ENCODE measurements at places on chromosomes 12 and 14.
A peak's percentile ranks its signal among the peaks of the same experiment; 100 is the strongest.

GRCh38 chr14:26594756-26595545, 2.9 kb downstream of the NOVA1 start:
- DNase-seq, result no peak

GRCh38 chr14:26163761-26164160, 434.1 kb downstream of the NOVA1 start:
- no peak for DNase-seq

DNA sequence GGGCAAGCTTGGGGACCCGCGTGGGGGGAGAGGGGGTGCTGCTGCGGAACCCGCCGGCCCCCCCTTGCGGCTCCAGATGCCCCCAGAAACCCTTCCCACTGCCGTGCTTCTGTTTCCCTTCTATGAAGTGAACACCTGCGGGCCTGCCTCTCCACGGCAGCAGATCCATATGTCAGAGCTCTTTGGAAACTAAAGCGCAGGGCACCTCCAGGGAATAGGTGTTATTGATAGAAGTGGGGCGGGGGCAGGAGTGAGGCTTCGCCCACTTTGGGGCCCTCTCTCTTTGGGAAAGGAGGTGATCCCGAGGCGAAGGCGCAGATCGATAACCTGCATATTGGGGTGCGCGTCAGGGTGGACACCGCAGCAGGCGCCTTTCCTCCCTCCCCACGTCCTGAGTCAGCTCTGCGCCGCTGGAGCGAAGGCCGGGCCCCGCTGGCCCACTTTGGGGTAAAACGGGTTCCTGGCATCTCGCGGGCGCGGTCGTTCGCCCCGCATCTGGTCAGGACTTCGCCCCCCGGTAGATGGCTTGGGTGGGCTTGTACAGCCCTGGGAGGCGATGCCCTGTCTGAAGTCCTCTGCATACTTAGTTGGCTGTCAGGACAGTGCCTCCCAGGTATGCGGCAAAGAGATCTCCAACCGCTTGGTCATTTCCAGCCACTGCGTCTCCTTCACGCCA, 524 bp downstream of the KMT5A start:
- no peak for DNase-seq

DNA sequence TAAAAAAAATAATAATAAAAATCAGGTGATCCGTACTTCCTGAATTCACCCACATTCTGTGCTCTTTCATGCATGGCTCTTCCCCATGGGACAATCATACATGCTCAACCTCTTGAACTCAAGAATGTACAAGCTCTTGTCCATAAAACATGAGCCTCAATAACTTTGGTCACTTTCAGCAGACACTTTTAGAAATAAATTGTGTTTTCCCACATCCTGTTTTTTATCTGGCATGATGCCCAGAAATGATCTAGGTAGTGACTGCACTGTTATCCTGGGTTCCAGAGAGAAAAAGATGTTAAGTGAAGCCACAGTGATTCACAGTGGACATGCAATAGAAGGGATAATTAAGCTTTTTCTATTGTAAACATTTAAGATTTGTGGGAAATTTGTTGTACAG, 537.6 kb upstream of the TMEM132C start:
- no peak for DNase-seq

DNA sequence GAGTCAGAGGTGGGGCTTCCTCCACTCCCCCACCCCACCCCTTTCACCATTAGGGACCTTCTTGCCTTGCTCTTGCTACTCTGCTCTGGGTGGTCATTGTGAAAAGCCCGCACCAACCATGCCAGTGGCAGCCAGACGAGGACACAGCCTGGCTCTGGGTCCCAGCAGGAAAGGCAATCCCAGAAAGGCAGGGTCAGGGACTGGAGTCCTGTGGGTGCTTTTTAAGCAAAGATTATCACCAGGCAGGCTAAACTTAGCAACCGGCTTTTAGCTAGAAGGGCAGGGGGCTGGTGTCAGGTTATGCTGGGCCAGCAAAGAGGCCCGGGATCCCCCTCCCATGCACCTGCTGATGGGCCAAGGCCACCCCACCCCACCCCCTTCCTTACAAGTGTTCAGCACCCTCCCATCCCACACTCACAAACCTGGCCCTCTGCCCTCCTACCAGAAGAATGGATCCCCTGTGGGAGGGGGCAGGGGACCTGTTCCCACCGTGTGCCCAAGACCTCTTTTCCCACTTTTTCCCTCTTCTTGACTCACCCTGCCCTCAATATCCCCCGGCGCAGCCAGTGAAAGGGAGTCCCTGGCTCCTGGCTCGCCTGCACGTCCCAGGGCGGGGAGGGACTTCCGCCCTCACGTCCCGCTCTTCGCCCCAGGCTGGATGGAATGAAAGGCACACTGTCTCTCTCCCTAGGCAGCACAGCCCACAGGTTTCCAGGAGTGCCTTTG, 1.2 kb upstream of the GAPDH start:
- no peak for DNase-seq

- DNase-seq, result no peak
Observed at GRCh38 chr14:21322716-21323115, 42.8 kb downstream of the RPGRIP1 start.

GRCh38 chr14:106662936-106663550, 1136.7 kb downstream of the TMEM121 start:
- no peak for DNase-seq

- no peak for DNase-seq
Observed at GRCh38 chr12:27502021-27502435, 22.0 kb upstream of the PPFIBP1 start.

GRCh38 chr14:70317091-70317968, 42.2 kb downstream of the COX16 start:
- no peak for DNase-seq

DNA sequence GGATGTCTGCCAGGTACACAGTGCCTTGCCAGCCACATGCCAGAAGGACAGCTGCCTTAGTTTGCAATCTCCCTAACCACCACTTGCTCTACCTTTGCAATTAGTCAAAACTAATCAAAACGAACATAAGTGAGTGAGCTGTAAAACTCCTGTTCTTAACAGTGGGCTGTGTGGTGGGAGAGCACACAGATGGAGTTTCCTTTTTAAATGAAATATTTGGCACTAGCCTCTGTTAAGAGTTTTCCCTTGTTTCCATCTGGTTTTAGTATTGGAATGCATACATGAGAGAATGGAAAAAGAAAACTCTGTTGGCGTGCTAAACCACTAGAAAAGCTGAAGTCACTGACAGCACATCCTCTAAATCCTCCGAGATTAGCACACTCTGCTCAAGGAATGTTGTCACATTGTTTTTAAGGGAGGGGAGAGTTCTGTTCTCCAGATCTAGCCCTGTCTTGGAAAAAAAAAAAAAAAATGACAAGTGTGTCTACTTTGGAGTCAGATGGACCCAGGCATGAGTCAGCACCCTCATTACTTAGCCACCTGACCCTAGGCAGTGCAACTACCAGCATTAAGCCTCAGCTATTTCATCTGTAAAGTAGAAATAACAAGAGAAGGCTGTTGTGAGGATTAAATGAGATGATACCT, 83.9 kb downstream of the STXBP6 start:
- no peak for DNase-seq

GRCh38 chr12:120266180-120266870, 795 bp upstream of the PXN start:
- no peak for DNase-seq

DNA sequence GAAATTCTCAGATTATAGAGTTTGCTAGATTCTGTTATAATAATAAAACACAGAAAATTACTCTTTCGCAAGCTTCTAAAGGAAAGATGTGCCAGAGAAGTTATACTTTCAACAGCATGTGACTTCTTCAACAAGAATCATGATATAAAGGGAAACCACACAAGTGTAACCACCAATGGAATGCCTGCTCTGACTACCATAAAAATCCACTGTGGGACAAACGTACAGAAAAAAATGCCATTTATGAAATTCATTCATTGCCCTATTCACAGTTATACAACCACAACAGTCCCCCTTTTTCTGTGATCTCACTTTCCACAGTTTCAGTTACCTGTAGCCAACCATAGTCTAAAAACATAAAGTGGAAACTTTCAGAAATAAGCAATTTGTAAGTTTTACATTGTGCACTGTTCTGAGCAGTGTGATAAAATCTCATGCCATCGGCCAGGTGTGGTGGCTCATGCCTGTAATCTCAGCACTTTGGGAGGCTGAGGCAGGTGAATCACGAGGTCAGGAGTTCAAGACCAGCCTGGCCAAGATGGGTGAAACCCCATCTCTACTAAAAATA, 3.2 kb downstream of the CATSPERB start:
- DNase-seq, result no peak

DNA sequence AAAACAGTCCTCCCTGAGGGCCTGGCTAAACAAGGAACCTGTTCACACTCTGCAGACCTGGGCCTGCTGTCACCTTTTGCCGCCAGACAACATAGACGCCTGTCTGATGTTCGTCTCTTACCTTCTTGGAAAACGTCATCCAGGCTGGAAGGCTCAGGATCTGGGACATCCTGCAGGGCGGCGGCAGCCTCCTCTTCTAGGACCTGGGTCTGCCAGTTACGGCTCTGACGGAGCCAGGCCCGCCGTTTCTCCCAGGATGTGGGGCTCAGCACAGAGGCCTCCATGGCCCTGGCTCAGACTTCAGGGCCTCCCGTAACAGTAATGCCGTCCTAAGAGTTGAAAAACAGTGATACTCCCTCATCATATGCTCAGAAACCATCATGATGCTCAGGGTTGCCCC, 10.3 kb downstream of the TESPA1 start:
- no peak for DNase-seq

- DNase-seq, result no peak
Observed at GRCh38 chr12:113105606-113106271, 29.8 kb downstream of the RASAL1 start.

DNA sequence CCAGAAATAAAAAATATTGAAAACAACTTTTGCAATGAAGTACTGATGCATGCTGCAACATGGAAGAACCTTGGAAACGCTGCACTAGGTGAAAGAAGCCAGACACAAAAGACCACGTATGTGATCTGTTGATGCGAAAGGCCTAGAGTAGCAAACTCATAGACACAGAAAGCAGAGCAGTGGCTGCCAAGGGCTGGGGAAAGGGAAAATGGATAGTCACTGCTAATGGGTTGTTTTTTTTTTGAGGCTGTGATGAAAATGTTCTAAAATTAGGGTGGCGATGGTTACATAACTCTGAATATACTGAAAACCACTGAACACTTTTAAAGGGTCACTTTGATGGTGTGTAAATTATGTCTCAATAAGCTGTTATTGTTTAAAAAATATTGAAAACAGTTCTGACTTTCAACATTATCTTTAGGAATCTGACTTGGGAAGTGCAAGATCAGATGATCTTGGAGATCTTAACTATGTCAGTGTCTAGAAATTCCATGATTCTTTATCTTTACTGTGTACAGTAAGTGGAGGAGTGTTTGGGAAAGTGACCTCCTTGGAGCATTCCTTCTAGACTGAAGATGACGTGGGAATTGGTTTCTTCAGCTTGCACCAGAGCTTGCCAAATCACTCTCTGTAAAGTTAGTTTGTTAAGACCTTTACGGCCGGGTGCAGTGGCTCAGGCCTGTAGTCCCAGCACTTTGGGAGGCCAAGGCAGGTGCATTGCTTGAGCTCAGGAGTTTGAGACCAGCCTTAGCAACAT, 12.4 kb downstream of the MLXIP start:
- DNase-seq, result no peak

DNA sequence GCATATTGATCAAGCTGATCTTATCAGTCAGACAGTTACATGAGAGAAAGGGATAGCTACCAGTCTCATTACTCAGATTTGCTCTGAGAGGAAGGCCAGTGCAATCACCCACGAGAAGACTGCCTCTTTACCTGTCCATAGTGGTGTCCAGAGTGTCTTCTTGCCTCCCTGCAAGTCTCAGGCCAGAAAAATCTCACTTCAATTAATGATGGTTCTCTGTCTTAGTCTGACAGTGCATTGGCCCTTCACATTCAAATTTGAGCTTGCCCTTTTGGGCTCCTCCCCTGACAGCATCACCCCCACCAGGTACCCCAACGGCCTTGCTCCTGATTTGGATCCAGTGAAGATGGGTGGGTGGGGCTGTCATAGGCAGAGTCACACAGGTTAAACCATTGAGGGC, at the start of gene AICDA:
AICDA (minus strand) TSS at position 231 of the 400 bp plus-strand sequence; CDS start at position 139, 92 bp downstream.
- DNase-seq, result no peak

DNA sequence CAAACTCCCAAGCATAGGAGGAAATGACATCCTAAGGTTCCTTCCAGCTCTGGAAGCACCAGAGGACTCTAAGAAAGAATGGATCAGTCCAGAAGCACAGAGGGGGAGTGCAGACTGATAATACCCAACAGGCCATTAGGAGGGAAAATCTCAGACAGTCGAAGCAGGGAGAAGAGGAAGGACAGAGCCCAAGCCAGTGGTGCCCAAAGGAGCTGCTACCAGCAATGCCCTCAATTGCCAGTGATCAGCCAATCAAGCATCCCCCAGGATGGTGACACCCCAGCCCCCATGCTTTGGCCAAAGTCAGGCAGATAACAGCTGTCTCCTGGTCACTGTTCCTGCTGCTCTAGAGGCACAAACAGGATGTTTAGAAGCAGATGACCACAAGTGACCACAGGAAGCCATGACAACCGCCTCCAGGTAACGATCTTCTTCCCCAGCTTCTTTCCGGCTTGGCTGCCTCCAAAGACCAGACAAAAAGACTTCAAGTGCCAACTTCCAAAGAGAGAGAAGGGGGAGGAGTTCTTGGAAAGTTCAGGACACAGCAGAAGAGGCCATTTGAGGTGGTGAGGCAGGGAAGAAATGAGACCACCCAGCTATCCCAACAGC, 16.2 kb downstream of the PXN start:
- DNase-seq, result no peak

- DNase-seq, result peak; percentile 26
Observed at GRCh38 chr14:22422238-22422637, 166.8 kb downstream of the DAD1 start.

DNA sequence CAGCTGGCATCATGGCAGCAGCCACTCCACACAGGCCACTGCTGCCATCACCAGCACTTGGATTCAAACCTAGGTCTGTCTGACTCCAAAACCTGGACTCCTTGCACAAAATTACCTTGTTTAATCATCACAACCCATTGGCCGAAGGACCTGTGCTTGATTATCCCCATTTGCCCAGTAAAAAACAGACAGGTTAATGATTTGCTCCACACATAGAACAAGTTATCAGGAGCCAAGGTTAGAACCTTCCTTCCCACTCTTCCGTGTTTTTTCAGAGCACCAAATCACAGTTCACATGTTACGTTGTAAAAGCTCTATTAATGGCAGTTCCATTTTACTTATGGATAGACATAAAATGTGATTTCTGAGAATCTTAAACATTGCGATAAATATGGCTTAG, 23.5 kb upstream of the CPM start:
- DNase-seq, result no peak

- DNase-seq, result no peak
Observed at GRCh38 chr12:58087423-58088127, 146.2 kb downstream of the ATP23 start.

DNA sequence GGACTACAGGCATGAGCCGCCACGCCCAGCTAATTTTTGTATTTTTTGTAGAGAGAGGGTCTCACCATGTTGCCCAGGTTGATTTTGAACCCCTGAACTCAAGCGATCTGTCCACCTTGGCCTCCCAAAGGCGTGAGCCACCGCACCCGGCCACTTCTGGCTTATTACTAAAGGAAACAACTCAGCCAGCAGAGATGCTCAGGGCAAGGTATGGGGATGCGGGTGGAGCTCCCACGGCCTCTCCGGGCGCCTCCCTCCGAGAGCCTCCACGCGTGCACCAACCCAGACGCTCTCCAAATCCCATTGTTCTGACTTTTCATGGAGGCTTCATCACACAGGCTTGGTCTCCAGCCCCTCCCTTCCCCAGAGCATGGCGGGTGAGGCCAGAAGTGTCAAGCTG, 6.1 kb upstream of the GPR132 start:
- DNase-seq, result no peak

GRCh38 chr14:99909513-99910064, 116.4 kb downstream of the EML1 start:
- DNase-seq, result no peak

- DNase-seq, result no peak
Observed at GRCh38 chr14:97709552-97709951, 912.4 kb downstream of the VRK1 start.

- DNase-seq, result no peak
Observed at GRCh38 chr12:32854097-32854496, 42.5 kb downstream of the PKP2 start.
